ENCODE measurements at places on chromosomes 5 and 9.

- no peak for DNase-seq
Measured at GRCh38 chr5:125961150-125961549, 462.1 kb upstream of the GRAMD2B start.

DNA sequence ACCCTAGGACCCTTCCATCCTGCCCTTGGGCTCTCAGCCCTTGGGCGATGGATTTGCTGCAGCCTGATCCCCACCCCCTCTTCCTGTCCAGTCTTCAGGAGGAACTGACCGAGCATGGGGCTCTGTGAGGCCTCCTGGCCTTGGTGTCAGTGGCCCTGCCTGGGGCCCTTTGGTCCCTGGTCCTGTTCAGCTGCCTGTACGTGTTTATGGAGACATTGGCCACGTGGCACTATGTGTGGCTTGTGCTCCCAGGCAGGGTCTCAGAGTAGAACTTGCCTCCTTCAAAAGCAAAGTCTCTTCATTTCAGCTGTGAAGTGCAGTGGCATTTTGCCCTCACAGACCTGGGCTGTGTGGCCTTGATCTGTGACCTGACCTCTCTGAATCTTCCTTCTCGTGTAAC is 11.1 kb downstream of the FCN2 start:
- no peak for DNase-seq

DNA sequence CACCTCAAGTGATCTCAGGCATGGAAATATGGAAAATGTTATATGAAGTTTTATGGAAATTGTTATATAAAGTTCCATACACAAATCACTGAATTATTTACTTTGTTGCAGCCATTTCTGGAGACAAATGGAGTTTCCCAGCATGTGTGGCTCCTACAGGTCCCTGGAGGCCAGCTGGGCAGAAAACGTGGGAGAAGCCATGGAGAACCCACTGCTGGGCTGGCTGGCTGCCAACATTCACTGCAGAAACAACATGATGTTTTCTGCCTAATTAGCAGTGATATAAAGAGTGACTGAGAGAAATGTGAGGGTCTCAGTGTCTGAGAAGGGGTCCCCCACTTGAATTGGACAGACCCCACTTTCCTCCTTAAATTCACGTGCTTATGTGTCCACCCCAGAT is 208.8 kb upstream of the IRX2 start:
- DNase-seq, result no peak

DNA sequence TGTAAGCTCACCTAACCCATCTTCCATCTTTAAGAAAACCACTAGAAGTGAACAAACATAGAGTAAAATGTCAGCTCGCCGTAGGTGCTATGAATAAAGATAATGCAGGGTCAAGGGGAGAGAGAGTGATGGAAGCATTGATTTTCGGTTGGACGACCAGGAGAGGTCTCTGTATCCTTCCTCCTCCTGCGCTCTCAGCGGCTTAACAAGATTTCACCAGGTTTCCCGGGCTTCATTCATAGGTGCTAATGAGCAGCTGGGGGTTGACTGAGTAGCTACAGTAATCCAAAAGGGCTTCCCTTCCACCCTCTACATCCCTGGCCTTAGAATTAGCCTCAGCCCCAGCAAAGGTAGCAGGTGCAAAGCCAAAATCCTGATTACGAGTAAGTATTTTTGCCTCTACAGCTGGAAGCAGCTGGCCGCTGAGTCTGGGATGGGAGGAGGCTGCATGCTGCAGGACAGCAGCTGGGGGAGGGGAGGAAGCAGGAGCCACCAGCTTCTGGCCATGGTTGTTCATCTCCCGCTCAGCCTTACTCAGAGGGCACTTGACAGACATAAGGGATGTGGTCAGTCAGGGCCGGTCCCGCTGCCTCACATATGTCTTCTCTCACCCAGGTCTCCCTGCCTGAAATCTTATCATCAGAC is 112.0 kb upstream of the IL12B start:
- DNase-seq, result no peak

- DNase-seq, result no peak
Measured at GRCh38 chr5:34538026-34538672, 118.0 kb upstream of the RAI14 start.

DNA sequence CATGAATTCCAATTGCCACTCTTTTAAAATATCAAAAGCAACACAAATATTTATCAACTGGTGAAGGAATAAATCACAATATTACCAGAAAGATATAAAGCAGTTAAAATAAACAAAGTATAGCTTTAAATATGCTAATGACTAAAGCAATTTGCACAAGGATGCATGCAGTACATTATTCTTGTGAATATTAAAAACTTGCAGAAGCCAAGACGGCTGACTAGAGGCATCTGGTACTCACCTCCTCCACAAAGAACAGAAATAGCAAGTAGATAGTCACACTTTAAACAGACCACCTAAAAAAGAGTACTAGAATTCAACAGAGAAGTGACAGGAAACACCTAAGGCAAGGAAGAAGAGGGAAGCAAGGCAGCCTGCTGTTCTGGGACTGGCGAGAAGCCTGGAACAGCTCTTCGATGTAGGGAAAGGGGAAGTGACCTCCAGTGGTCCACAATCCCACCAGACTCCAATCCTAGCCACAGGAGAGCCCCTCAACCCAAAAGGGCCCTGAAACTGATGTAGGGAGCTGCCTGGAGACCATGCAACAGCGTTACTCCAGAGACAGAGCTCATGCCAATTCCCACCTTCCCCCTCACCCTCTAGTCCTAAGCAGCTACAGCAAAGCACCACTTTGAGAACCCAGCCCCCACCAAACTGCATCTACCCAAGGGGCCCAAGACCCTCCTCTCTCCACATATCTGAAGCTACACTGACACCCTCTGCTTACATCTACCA is 86.3 kb downstream of the LPAR1 start:
- DNase-seq, result no peak
